ENCODE measurements at places on chromosomes 3 and 15. TPM values are rescaled to one million over a fixed set of nuclear protein-coding genes. Genes with fewer than 3 reads are reported as not detected.

GRCh38 chr3:121894301-121894990 lies at the start of gene SLC15A2:
Gene SLC15A2, plus strand, starts transcription at chr3:121894401. Its CDS starts 76 bp downstream, at chr3:121894477.
- DNase-seq: no peak

DNA sequence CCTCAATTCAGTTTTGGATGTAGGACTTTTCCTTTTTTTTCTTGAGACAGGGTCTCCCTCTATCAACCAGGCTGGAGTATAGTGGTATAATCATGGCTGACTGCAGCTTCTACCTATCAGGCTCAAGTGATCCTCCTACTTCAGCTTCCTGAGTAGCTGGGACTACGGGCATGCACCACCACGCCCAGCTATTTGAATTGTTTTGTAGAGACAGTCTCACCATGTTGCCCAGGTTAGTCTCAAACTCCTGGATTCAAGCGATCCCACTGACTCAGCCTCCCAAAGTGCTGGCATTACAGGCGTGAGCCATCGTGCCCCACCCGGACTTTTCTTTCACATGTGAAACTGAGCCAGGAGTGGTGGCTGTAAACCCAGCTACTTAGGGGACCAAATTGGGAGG lies 3.5 kb downstream of the RNU5B-1 start:
- DNase-seq: no peak

DNA sequence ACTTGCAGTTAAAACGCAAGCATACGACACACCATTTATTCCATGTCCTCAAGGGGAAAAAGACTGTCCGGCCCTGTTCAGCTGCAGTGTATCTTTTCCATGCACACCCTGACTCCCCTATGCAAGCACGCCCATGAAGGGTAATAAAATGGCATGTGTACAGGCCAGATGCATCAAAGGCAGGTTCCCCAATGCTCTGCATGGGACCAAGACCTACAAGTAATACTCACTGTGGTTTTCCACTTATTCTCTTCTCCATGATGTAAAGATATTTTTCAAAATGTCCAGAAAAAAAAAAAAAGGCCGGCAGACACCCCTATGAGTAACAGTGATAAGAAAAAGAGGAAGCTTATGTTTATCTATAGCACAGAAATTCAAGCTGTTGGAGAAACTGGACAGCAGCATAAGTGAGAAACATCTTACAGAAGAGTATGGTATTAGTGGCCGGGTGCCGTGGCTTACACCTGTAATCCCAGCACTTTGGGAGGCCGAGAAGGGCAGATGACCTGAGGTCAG lies 70.8 kb downstream of the MCF2L2 start:
- DNase-seq: no peak

TRAT1 gene
- total RNA-seq: not detected

SUSD5 gene
- 2.0 TPM for total RNA-seq

DNA sequence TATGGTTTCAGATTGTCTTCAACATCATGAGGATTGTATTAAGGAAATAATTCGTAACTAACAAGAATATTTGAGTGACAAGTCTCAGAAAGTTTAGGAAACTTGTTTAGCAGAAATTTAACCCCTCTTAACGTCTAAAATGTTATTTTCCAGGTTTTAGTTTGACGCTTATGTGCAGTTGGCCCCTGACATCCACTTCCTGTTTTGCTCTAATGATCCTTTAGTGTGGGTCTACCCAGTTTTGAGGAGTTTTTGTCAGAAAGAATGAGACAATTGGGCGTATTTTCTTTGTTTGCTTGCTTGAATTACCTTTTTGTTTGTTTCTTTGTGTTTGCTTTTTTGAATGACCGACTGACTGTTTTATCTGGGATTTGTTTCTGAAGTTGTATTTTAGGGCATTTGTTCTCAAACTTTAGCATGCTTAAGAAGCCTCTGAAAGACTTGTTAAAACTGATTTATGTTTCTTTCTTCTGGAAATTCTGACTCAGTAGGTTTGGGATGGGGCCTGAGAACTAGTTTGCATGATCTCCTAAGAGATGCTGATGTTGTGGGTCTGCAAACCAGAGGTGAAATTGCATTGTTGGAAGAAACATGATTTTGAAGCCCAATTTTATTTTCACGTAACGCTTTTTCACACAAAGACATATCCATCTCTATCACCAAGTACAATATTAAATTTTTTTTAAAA lies 20.6 kb downstream of the RBMS3 start:
- no peak for DNase-seq

DNA sequence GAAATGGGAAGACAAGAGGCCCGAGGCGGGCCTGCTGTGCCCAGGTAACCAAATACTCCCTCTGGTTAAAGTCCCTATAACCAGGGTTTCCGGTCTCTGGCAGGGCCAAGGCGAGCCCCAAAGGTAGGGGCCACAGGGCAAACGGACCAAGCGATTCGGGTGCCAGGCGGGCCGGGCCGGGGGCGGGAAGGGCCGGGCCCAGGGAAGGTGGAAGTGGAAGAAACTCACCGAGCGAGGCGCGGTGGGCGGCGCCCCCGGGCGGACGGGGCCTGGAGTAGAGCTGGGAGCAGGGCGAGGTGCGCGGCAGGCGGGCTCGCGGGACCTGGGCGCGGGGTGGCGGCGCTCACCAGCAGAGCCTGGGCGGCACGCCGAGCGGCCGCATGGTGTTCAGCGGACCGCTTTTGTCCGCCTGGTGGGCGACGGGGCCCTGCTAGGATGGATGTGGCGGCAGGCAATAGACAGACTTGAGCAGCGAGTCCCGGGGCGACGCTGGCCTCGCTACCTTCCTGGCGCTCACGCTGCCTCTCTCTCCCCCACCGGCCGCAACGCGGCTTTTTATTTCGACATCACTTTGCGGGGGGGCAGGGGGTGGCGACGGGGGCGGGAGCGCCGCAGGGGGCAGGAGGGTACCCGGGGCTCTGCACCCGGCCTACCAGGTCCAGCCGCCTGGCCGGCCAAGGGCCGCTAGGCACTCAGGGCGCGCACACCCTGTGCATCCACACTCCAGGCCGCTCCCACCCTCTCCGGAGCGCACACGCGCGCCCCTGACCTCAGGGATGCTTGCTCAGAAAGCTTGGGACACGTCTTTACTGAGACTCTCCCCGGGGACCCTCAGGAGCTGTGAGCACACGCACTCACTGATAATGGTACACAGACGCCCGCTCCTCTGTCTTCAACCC lies at the start of gene GATA2:
GATA2 (minus strand) TSS at position 531 of the 899 bp plus-strand sequence. CDS start 6,170 bp downstream, outside the sequence.
- no peak for DNase-seq

ZKSCAN7 gene
- 30.2 TPM for total RNA-seq

DNA sequence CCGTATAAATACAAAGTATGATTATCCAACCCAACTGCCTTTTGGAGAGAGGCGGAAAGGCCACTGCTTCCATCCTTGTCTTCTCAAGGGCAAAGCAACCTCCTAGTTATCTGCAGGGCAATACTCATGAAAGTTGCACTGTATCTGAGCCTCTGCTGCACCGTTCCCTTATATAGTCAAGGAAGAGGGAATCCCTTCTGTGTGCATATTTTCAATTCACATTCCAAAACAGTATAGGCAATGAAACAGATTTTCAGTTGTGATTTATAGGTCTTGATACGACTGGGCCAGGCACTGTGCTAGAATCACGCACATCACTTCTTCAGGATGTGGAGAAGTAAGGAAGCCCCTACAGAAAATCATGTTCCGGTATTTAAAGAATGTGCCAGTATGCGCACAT lies 455.7 kb downstream of the FOXP1 start:
- no peak for DNase-seq
